ENCODE measurements at places on chromosomes 1 and 21.
A peak's percentile ranks its signal among the peaks of the same experiment; 100 is the strongest.

- DNase-seq: no peak
Observed at GRCh38 chr1:58735586-58735985, 35.7 kb upstream of the MYSM1 start.

- DNase-seq: peak; percentile 21
Observed at GRCh38 chr1:109201123-109201703, 12.5 kb upstream of the SARS1 start.

GRCh38 chr1:170836141-170836540 lies 99.2 kb upstream of the MROH9 start:
- no peak for DNase-seq

DNA sequence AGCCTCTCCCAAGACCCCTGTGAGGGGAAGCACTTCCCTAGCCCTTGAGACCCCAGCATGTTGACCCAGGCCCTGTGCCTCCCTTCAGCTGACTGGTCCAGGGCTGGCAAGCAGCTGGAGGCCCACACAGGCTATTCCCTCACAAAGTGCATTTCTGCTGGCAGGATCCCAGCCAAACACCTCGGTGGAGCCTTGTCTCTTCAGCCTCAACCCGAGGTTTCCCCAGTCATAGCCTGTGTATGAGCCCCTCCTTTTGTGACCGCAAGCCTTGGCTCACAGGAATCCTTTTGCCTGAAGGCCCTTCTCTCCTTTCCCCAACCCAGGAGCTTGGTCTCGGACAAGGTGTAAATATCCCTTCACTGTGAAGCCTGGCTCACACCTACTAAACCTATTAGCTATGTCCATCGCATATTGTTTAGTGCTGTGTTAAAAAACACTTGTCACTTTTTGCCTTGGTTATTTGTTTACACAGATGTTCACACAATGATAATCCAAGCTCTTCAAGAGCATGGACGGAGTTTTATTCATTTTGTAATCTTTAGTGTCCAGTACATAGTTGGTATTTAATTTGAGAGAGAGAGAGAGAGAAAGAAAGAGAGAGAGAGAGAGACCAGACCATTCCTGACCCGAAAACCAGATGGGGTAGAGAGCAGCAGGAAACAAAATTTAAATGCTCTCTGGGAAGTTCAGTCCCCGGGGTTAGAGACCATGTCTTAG lies 8.5 kb upstream of the CD247 start:
- DNase-seq: no peak

DNA sequence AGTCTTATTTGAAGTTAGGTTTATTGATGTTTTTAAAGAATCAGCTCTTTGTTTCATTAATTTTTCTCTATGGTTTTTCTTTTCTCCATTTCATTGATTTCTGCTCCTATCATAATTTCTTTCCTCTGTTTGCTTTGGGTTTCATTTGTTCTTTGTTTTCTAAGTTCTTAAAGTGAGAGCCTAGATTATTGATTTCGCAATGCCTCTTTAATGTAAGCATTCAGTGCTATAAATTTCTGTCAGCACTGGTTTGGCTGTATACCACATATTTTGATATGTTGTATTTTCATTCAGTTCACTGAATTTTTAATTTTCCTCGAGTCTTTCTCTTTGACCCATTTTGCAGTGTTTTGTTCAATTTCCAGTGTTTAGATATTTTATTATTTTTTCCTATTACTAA lies 68.7 kb downstream of the DNAH14 start:
- no peak for DNase-seq

DNA sequence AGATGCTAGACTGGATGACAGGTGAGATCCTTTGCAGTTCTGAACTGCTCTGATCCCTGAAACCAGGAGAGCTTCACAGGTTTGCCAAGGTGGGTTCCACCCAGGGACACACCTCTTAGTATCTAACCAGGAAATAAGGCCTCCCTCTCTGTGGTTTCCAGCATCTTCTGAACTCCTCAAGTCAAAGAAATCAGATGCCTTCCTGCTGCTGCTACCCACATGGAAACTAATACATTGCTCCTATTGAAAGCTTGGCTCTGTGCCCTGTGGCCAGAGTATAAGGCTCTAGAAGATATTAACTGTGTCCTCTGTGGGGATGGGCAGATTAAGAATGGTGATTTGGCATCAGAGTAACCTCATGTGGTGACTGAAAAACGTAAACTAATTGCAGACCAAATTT lies 75.0 kb upstream of the MRPS6 start:
- no peak for DNase-seq

GRCh38 chr21:35868005-35868868 lies 192.1 kb downstream of the SETD4 start:
- no peak for DNase-seq

DNA sequence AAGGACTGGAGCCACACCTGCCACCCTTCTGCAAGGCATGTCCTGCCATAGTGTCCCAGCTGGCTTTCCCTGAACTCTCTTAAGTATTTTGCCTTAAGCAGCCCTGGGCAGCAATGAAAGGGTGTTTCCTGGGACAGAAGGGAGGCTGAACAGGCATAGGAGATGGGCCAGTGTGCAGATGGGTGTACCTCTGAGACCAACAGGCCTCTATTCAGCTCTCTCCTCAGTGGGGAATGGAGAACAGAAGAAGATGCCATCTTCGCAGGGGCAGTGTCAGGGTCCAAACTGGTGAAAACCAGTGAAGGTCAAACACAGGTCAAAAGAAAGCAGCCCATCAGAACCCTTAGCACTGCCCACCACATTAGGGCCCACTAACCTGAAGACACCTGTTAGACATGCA lies 53.2 kb downstream of the FAM78B start:
- DNase-seq: no peak

GRCh38 chr1:106178791-106179190 lies 877.7 kb upstream of the PRMT6 start:
- no peak for DNase-seq

GRCh38 chr1:230144758-230145504 lies 77.9 kb downstream of the GALNT2 start:
- DNase-seq: no peak

- DNase-seq: no peak
Observed at GRCh38 chr1:201353186-201353940, 24.1 kb downstream of the TNNT2 start.

DNA sequence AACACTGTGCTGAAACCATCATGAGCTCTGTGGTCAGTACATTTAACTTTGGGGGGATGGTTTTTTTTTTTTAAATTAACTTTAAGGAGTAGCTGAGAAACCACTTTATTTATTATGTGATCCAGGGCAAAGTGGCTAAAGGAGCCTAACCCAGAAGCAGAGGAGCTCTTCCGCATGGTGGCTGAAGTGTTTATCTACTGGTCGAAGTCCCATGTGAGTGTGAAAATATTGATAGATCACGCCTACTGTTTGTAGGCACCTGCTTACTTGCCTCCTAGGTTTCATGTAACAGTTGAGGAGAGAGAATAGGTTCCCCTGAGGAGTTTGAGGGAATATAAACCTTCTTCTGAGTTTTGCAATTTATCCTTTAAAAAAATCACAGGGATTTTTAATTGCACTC lies 181.4 kb downstream of the ZP4 start:
- DNase-seq: no peak

DNA sequence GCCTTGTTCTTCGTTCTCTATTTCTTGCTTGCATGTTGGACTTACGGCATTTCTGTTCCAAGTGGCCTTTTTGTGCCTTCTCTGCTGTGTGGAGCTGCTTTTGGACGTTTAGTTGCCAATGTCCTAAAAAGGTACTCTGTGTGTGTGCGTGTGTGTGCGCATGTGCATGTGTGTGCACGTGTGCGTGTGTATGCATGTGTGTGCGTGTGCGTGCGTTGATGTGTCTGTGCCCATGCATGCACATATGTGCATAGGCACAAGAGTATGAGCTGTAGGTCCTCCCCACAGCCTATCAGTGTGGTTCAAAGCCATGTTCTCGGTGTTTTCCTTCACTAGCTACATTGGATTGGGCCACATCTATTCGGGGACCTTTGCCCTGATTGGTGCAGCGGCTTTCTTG lies 13.7 kb downstream of the NPPA start:
- DNase-seq: no peak

DNA sequence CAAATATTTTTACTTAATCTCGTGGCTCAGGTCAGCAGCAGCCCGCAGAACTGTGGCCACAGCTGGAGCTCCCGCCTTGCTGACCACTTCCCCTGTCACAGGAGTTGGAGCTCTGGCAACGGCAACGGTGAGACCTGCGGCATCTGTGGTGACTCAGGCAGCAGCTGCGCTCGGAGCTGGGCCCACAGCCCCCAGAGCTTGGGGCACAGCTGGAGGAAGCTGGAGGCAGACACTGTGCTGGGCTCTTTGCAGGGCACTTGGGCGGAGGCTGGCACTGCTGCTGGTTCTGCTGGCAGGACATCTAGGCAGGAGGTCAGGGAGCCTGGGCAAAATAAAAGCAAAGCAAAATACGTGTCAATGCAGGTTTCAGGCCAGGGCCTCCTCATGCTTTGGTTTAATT lies at the start of gene LCE3A:
Gene LCE3A, minus strand, starts transcription at position 301 of the 400 bp plus-strand sequence. Its CDS starts 0 bp downstream, at position 301.
- DNase-seq: no peak

- no peak for DNase-seq
Observed at GRCh38 chr1:156151093-156151688, 2.2 kb upstream of the SEMA4A start.

DNA sequence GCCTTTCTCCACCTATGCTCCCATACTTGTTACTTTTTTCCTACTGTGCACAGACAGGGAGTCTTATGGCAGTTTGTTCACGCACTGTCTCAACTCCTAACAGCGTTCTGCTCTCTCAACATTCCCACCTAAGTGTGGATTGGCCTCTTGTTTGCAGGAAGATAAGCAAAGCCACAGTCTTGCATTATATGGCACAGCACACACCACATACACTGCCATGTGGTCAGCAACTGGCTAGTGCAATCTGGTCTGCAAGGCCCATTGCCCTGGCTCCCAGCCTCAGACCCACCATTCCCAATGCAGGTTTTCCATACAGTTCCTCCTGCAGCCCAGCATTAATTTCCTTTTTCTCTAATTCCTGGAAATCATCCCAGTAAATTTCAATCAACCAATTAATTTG lies 38.3 kb upstream of the LAMC2 start:
- DNase-seq: no peak

DNA sequence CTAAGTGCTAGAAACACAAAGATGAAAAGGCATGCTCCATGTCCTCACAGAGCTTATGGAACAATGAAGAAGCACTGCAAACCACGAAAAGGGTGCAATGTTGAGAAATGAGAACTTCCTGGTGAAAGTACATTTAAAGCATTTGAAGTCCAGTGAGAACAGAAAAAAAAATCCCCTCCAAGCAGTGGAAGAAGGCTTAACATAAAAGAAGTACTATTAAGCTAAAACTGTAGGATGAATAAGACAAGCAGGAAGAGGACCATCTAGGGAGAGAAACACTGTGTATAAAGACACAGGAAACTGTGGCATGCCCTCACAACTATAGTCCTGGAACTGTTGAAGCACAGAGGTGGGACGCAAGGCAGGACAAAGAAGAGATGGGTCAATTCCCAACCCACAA lies 10.0 kb downstream of the TP53BP2 start:
- DNase-seq: no peak

DNA sequence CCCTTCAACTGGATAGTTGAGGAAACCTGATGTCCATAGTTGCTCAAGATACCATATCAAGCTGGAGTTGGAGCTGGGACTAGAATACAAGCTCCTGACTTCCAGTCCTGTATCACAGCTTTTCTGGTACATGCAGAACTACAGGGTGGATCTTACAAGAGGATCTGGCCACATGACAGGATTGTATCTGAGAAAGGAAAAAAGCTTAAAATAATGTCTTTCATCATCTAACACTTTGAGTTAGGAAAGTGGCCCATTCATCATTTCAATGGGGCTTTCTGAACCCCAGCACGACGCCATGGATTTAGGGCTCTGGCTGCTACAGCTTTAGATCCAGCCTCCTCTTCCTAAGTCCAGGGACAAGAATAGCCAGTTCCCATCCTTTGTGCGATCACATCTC lies 46.9 kb downstream of the RASSF5 start:
- no peak for DNase-seq

DNA sequence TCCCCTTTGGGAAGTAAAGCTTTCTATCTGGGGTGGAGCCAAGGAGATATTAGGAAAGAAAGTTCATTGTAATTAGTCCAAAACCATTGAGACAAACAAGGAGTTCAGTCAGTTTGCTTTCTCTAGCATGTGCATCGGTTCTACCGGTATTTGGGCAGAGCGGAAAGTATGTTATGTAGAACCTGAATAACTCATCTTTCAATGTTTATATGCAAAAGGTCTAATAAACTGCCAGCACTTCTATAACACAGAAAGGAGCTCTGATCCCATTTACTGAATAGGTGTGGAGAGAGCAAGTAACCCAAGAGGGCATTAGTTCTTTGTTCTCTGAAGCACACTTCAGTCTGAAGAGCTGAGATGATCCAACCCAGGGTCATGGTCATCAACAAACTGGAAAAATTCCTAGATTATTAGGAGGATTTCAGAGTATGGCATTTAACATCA lies 3.5 kb downstream of the TGFB2 start:
- no peak for DNase-seq

DNA sequence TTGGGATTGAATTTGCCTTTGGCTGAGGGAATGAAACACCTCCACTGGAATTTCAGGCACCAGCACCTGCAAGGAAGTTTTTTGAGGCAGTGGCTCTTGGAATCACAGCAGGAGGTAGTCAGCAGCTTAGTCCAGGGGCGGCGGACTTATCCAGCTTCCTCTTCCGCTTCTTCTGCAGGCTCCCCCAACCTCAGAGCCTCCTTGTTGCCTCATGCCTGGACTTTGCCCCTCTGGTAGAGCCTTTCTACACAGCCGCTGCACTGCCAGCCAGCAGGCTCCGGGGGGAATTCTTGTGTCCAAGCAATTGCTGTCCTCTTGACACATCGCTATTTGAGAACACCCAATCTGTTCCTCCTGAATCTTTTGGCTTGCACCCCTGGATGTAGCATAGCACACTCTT lies 4.4 kb upstream of the RHEX start:
- no peak for DNase-seq

- no peak for DNase-seq
Observed at GRCh38 chr21:36047139-36047538, 13.2 kb downstream of the SETD4 start.

- no peak for DNase-seq
Observed at GRCh38 chr1:226309398-226310244, 657 bp upstream of the LIN9 start.

DNA sequence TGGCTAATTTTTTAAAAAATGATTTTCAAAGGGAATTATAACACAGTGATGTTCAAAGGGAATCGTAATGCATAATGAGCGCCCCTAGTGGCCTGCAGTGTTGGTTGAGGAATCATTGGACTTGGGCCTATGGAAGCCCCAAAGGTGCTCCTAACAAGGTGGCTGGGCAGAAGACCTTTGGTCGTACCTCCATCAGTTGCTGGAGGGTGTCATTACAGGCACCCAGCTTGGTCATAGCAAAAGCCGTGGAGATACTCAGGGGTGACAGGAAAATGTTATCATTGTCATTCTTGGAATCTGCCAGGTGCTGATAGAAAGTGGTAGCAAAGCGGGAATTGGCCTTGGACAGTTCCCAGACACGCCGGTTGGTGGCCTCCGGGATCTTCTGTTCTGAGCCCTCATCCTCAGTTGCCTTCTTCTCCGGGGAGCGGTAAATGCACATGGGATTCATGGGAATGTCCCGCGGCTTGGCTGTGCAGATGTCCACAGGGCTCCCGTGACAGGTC lies 2.7 kb downstream of the SERPINC1 start:
- DNase-seq: no peak
